Uterus (tissue), 4 donors: ENCODE measurements at places on chromosomes 12 and 14. TPM values are rescaled to one million over a fixed set of nuclear protein-coding genes. Genes with fewer than 3 reads are reported as not detected.

DNA sequence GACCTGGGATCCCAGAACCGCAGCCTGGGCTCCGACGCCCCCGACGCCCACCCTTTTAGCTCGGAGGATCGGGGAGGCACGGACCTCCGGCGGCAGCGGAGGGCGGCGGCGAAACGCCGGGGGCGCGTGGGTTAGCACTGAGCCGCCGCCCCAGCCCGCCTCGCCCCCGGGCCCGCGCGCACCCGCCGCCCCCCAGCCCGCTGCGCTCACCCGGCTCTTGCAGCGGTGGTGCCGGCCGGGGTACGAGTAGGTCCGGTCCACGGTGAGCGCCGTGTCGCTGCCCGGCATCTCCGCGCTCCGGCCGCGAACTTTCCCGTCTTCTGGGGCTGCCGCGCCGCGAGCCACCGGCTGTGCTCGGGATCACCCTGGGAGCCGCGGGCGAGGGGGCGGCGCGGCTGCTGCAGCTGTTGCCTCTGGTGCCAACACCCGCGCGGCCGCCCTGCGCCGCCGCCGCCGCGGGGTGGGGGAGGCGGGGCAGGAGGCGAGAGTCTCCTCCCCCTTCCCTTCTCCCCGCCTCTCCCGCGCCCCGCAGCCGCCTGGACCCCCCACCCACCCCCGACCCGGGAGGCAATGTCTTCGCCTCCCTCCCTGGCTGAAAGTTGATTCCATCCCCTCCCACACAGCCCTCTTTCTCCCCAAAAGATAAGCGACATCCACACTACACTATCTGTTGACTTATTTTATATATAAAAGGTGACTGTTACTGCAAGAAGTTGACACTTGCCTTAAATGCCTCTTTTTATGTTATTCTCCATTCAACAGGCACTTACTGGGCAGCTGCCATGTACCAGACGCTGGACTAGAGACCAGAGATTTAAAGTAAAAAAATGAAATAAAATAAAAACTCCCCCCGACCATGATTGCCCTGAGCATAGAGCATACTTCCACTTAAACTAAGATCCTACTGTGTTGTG lies at the start of gene TMCC3:
Gene TMCC3 (minus strand): TSS at position 415 of the 914 bp plus-strand sequence. CDS start 127 bp downstream, at position 288.
- DNase-seq = peak; percentile 21

DNA sequence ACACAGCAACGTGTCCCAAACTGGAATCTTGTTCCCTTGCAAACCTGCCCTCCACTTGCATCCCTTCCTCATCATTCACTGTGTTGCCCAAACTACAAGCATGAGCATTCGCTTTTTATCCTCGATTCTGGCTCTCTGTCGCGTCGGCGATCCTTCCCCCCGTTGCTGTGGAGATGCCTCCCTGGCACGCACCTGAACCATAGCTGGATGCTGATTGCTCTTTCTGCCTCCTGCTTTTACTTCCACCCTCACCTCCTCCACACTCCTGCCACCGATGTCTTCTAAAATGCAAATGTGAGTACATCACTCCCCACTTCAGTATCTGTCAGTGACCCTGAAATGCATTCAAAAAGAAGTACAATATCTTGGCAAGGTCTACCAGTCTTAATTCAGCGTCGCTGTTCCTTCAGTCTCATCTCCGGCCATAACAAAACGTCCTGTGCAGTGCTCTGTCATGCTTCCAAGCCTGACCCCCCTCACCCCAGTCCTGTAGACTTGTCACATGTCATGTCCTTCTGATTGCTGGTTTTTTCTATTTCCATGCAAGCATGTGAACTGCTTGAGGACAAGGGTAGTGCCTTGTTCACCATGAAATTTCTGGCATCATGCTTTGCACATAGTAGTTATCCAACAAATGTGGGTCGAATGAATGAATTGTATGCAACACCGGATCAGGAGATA lies 2.5 kb upstream of the PPP2R5C start:
- no peak for DNase-seq

GRCh38 chr12:59219148-59219547 lies 298.8 kb upstream of the LRIG3 start:
- DNase-seq = no peak

The IL26 gene
- not detected for total RNA-seq
